NCI-H146 (cell line): ENCODE measurements at places on chromosomes 5 and 9.

- peak; percentile 70 for DNase-seq
Observed at GRCh38 chr9:22307013-22307711, 139.5 kb upstream of the DMRTA1 start.

- no peak for DNase-seq
Observed at GRCh38 chr9:105007143-105007542, 79.2 kb upstream of the ABCA1 start.

- no peak for DNase-seq
Observed at GRCh38 chr5:83360573-83360972, 111.0 kb upstream of the VCAN start.

DNA sequence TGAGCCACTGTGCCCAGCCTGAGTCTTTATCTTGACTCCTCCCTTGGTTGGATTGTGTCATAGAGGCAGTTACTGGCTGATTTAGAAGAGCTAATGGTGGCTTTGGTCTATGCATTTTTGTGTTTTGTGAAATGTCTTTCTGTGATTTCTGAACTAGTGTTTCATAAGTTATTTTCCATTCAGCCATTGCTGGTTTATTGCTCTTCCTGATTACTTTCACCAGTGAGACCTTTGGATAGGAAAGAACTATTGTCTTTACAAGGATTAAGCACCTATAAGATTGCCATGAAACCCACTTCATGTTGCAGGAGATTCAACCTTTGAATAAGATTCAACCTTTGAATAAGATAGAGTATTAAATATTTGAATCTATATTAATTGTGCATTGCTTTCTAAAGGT lies 8.7 kb upstream of the HAPLN1 start:
- no peak for DNase-seq

DNA sequence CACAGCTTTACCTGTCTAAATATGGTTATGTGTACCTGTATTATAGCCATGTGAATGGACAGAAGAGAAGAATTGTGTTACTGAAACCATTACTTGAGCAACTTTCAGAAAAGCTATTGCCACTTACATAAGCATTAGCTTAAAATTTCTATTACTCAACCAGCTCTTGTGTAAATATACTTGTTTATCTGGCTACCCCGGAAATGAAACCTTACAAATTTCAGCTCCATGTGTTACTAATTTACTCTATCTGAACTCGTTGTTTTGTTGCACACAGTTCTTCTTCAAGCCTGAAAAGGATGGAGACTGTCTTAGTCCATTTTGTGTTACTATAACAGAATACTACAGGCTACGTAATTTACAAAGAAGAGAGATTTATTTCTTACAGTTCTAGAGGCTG lies 22.5 kb upstream of the ADAMTSL1 start:
- DNase-seq, result no peak

GRCh38 chr5:141623186-141623585 lies 4.4 kb upstream of the DIAPH1 start:
- no peak for DNase-seq

DNA sequence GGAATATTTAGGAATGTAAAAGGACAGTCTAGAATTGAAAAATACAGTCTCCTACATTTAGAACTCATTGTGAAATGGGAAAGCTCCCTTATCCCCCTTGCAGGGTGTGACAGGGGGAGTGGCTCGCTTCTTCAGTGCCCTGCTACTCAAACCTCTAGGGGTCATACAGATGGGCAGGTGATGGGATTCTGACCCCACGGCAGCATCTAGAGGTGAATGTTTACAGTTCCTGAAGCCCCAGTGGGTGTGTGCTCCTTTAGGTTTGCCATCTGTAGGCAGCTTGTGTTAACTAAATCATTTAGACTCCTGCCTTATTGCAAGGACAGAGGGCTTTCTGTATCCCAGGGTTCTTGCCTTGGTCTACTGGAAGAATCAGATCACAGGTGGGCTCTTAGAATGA lies 271.0 kb upstream of the MPDZ start:
- no peak for DNase-seq

- no peak for DNase-seq
Observed at GRCh38 chr5:139842321-139842720, 46.7 kb downstream of the PSD2 start.

DNA sequence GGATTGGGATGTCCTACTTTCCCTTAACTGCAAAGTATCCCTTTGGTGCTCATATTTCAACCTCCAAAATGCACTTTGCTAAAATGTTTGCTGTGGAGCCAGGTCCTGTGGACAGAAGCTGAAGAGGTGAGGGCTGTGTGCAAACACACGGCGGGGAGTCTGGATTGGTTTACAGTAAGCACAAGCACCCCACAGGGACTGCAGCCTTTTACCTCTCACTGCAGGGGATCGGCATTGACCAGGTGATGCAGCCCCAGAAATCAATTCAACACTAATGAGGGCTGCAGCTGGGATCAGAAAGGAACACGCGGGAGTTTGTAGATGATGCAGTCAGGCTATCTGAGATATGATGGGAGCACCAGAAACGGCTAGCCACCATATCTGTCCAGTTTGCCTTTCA lies 450.9 kb downstream of the CCDC171 start:
- peak; percentile 100 for DNase-seq

- DNase-seq, result no peak
Observed at GRCh38 chr9:77014597-77015263, 4.7 kb upstream of the FOXB2 start.

DNA sequence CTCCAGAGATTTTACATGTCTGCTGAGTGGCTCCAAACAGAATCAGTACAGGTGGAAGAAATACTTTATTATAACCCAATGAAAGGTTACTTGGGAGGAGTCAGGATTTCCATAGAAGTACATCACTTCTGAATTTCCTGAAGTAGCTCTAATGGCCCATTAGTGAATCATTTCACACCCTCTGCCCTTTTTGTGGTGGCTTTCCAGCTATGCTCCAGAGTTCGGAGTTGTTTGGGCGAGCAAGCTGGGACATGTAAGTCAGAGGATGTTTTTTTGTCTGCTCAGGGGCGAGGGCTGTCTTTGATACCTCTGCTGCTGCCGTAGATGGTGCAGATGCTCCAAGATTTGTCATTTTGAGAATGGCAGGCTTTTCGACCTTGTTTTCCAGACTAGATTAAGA lies 226.1 kb downstream of the GOLPH3 start:
- no peak for DNase-seq

- DNase-seq, result no peak
Observed at GRCh38 chr9:112248722-112249121, 73.6 kb upstream of the SUSD1 start.

DNA sequence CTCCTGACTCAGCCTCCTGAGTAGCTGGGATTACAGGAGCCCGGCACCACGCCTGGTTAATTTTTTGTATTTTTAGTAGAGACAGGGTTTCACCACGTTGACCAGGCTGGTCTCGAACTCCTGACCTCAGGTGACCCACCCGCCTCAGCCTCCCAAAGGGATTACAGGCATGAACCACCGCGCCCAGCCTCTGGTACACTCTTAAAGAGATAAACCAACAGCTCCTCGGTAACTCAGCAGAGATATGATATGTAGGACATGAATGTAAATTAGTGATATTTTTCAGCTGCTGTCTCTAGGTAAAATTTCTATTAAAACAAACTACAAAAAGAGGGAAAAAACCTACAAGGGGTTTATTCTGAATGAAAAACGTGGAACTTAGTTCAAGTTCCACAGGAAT lies 42.8 kb upstream of the HK3 start:
- DNase-seq, result no peak

GRCh38 chr5:149728303-149728702 lies 1.8 kb upstream of the PPARGC1B start:
- DNase-seq, result no peak

- DNase-seq, result no peak
Observed at GRCh38 chr9:79858508-79858907, 286.7 kb downstream of the TLE4 start.

DNA sequence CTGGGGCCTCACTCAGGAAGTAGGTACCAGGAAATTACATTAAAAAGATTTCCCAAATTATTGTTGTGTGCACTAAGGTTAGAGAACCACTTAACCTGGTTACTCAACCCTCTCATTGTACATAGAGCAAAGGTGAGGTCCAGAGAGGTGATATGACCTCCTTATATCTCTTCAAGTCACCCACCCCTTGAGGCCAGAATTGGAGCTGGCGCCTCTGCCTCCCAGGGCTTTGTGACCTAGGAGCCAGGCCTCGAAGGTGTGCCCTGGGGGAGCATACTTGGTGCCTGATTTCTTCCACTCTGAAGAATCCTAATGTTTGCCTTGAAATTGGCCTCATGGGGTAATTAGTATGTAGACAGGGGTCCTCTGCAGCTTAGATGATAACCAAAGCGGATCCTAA lies 95.1 kb upstream of the CTSL start:
- DNase-seq, result no peak
